Esophagus squamous epithelium (tissue), 5 donors: ENCODE measurements at places on chromosomes 7 and 10.

- DNase-seq = no peak
Observed at GRCh38 chr10:95408148-95408960, 117.6 kb upstream of the PDLIM1 start.

DNA sequence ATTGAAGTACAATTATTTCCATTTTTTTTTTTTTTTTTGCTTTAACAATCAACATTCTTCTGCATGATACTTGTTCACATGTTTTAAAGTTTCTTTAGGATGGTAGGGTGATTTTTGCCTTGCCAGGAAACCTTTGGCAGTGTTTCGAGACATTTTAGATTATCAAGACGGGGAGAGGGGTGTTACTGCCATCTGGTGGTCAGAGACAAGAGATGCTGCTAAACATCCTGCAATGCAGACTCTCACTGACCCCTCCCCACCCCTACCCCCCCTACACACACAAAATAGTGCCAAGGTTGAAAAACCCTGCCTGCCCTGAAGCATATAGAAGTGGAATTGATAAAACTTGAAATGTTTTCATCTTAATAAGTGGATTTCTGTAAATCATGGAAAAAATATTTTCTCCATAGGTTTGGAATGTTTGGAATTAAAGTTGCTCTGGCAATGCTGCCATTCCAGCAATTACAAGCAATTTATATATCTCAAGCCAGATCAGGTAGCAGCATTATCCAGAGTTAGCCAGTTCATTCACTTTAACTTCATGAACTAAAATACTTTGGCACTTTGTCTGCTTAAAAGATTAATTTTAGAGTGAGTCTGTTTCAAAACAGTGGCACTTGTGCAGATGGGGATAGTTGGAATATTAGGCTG, 62.1 kb downstream of the SDHAF3 start:
- DNase-seq = no peak

GRCh38 chr10:42802876-42803275, 20.3 kb downstream of the BMS1 start:
- no peak for DNase-seq

GRCh38 chr10:22560096-22560912, 154.1 kb downstream of the PIP4K2A start:
- DNase-seq = no peak

DNA sequence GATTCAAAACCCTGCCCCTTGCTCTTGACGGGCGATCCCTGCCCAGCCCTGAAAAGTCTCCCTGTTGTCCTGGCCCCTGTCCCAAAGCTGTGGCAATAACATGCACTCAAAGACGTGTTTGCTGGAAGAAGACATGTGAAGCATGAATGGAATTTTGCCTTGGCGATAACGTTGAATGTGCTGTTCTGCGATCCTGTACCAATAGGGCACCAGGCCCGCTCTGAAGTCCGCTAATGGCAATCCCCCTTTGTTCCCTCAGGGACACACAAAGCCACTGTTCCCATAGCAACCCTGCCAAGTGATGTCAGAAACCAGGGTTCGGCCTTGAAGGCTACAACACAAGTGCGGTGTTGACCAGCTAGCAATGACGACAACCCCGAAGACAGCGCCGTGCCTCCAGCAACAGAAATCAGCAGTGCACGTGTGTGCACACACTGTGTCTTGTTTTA, 284.6 kb downstream of the KLF6 start:
- DNase-seq = no peak

- no peak for DNase-seq
Observed at GRCh38 chr7:150462413-150462812, 12.0 kb downstream of the GIMAP8 start.

- DNase-seq = no peak
Observed at GRCh38 chr7:39386718-39387117, 179.5 kb upstream of the YAE1 start.

DNA sequence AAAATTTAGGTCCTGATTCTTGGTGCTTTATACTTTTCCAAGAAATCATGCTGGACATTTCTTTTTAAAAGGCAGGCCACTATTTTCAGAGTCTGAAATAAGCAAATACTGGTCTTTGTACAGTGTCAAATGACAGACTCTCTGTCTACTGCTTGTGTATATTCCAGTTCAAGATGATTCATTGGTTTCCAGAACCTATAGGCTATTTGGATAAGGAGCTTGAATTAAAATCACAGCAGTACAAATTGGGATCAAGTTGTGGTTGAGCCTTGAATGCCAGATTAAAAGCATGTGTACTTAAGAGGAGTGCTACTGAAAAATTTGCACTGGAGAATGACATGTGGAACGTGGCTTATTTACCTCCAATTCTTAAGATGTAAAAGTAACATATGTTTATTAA, 10.7 kb downstream of the KMT2E start:
- DNase-seq = no peak

DNA sequence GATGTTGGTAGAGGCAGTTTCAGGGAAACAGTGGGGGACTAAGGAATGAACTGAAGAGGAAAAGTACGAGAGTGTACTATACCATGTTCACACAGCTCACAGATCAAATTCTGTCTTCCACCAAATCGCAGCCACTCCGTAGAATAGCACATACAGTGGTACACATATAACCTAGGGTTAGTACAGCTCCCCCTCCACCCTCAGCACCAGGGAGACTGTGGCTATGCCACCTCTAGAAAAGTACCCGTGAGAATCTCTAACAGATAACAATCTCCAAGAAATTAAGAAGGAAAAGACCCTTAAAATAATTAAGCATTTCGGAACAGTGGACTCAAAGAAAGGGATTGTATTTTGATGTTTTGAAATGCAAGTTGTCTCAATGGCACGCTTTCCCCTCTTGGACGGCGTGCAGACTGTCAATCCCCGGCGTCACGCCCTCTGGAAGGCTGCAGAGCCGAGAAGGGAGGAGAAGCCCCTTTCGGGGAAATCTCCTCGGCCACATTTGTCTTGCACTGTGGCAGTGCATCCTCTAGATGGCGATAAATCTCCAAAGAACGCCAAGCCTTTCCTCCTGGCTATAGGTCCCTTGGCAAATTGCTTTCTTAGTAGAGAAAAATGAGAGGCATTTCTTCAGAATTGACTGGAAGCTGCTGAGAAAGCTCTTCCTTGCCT, 345.0 kb downstream of the REEP3 start:
- DNase-seq = no peak

DNA sequence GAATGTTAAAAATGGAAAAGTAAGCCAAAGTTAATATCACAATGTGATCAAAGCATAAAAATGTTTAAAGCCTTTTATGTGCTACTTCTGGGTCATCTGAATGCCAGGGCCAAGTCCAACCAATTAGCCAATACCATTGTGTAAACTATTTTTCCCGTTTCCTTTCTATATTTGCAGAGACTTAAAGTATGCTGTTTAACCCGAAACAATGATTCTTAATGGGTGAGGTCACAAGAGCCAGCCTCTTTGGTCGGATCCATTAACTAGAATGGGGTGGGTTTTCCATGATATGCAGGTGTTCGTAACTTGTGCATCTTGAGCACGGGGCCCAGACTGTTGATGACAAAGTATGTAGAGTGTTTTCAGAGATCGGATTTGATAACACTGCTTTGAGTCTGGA, 111.3 kb upstream of the IGFBP3 start:
- no peak for DNase-seq

DNA sequence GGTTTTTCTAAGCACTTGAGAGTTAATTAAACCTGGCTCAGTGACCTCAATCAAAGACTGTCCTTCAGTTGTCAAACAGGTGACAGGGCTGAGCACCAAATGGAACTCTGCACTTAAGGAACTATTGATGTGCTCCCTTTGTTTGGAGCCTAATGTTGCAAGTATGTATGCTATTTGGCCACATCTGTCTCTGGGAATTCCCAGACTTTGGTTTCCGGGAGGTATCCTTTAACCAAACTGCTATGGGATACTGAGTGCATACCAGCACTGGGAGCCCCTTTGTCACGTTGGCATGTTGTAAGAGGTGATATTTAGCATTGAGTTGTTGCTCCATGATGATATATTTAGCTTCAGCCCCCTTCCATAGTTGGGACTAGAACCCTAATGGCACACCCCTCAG, 25.2 kb downstream of the ASZ1 start:
- no peak for DNase-seq

DNA sequence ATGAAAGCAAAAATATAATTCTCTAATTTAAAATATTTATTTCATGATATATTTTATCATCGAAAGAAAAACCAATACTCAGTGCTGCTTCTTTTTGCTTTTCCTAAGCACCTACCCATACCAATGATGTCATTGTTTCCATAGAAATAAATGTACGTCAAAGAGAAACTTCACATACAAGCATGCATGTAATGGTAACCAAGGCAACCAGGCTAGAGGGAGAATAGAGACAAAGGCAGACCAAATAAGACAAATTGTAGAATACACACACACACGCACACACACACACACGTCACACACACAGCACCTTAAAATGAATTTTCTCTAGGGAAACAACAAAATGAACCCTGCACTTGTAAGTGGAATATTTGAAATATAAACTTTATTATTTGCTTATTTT, 75.5 kb downstream of the MACC1 start:
- DNase-seq = no peak

GRCh38 chr10:29256586-29256985, 32.3 kb upstream of the LYZL1 start:
- no peak for DNase-seq

- DNase-seq = no peak
Observed at GRCh38 chr10:48466611-48467240, 138.1 kb downstream of the ARHGAP22 start.

DNA sequence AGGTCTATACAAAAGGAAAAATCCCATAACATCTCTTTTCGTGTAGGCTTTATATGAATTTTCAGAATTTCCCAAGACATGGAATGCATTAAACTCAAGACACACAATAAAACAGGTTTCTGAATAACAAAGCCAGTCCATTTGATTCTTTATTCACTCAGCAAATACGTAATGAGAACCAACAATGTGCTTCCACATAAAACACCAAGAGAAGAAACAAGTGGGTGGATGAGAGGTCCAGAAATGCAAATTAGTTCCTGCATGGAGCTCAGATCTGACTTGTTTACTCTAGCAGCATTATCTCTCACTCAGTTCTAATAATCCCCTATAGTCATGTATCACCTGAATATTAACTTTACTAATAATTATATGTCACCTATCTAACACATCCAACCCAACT, 249.5 kb downstream of the LRRTM3 start:
- DNase-seq = no peak

DNA sequence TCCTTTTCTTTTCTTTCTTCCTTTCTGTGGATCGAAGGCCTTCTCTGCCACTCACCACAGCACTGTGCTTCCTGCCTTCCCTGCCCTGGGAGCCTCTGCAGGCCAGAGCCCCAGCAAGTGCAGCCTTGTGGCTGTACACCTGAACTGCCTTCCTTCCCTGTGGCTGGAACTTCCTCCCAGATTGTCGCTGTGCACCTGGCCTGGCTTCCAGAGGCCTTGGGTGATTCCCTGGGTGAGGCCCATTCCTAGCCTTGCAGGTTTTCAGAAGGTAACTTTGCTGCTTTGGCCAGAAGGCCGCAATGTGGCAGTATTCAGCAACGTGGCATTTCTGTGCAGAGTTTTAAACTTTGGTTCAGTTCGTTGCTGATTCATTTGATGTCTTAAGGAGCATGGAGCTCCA, 50.1 kb upstream of the RASGEF1A start:
- DNase-seq = no peak

GRCh38 chr10:549391-549790, 140.1 kb downstream of the DIP2C start:
- no peak for DNase-seq

GRCh38 chr7:97096037-97096436, 21.5 kb upstream of the SDHAF3 start:
- DNase-seq = no peak

DNA sequence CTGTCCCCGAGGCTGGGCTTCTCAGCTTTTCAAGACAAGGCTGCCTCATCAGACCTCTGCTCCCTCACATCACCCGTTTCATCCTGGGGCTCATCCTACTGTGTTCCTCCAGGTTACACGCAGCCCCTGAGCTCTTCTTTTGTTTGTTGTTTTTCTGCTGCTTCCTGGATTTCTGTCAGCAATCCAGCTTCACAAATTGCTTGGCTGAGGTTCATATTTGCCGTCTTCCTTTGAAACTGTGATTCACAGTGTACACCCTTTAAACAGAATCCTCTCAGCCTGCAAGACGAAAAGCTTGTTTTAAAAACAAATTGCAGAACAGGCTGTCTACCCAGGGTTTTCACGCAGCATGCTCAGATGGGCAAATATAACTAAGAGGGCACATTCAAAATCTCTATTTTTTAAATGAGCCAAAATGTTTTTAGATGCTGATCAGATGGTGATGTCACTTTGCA, 39.1 kb upstream of the PARD3 start:
- no peak for DNase-seq

DNA sequence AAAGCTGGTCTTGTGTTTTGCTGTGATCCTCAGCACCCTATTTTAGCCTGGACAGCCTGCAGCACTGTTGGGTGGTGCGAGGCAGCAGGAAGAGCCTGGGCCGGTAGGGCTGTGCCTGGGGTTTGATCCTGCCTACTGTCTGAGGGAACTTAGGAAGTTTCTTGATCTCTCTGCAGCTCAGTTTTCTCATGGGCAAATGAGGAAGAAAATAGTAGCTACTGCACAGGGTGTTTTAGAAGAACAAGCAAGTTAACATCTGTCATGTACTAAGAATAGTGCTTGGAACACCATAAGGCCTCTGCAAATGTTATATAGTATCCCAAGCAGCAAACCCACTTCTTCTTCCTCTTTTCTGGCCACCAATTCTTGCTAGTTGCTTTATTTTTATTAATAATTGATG, 12.0 kb upstream of the AGR2 start:
- DNase-seq = no peak

DNA sequence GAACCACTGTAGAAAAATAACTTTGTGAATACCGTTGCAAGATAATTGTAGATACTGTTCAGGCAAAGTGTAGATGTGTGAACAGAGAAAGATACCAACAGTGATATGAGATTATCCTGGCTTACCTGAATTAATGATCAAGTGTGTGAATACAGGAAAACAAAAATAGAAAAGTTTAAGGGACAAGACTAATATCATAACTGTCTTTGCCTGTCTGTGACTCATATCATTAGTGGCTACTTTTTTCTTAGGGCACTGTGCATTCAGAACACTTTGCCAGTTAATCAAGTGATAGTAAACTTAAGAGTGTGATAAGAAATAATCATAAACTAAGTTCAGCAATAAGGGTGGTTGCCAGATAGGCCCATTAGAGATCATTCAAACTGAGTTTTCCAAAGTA, 323.0 kb upstream of the LRGUK start:
- no peak for DNase-seq

GRCh38 chr10:126843299-126843934, 61.8 kb upstream of the DOCK1 start:
- no peak for DNase-seq

GRCh38 chr10:52883996-52884871, 111.7 kb upstream of the MBL2 start:
- DNase-seq = no peak

GRCh38 chr10:621981-622740, 67.3 kb downstream of the DIP2C start:
- DNase-seq = no peak
